Head of caudate nucleus (tissue), 42 donors: ENCODE measurements at places on chromosomes 11 and 22.

GRCh38 chr11:2963112-2963754 is 28.9 kb downstream of the NAP1L4 start:
- no peak for DNase-seq

DNA sequence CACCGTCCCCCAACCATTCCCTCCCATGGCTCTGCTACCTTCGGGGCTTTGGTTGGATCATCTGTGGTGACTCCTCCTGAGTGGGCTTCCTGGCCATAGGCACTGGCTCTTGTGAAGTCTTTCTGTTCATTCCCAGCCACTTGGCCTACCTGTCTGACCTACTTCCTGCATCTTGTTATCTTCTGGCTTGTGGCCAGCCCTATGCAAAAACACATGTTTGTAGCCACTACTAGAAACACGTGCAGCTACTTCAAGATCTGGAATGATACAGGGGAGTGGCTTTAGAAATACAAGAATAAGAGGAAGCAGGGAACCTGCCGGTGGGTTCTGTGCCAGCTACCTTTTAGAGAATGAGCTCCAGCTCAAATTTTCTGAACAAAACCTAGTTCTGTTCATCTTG is 20.9 kb downstream of the RCOR2 start:
- no peak for DNase-seq

DNA sequence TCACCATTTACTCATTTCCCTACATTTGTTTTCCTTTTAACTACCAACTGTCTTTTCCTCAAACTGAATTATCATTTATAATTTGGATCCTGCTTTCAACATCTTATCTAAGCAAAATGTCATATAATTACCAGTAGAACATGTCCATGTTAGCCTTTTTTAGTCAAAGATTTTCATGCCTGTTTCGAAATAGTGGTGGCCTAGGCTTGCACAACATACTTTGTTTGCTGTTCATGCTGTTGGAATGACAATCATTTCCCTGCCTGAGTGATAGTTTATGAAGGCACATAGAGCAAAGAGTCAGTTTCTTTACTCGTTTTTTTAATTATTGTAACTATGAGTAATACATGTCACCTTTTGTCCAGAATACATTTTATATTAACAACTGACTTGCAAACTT is 144.3 kb upstream of the ANO3 start:
- no peak for DNase-seq

DNA sequence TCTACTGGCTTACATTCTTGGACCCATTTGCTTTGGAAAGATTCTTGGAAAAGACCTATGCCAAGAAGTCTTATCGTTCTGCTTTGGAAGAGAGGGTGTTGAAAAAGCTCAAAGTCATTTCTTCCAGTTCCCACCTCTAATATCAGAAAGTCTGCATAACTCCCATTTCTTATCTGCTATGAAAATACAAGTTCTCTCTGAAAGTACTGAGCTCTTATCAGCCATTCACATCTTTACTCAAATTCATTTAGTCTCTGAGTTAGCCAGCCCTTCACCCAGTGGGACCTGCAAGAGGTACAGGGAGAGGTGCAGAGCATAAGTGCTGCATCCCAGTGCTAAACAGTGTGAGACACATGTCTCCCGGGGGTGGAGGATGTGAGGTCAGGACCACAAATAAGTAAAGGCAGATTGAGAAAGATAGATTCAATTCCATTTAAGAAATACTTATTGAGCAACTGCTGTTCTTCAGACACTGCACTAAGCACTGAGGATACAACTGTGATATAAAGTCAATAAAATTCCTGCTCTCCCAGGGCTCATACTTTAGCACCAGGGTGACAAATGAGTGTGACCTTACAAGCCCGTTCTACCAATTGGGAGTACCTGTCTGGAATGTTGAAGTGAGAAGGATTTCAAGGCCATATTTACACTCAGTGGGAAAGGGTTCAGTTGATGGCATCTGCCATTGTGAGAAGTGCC is 76.7 kb downstream of the PISD start:
- DNase-seq: no peak

GRCh38 chr11:79422866-79423265 is 18.0 kb downstream of the TENM4 start:
- no peak for DNase-seq

GRCh38 chr11:117849781-117850414 is 25.4 kb upstream of the FXYD2 start:
- DNase-seq: no peak

DNA sequence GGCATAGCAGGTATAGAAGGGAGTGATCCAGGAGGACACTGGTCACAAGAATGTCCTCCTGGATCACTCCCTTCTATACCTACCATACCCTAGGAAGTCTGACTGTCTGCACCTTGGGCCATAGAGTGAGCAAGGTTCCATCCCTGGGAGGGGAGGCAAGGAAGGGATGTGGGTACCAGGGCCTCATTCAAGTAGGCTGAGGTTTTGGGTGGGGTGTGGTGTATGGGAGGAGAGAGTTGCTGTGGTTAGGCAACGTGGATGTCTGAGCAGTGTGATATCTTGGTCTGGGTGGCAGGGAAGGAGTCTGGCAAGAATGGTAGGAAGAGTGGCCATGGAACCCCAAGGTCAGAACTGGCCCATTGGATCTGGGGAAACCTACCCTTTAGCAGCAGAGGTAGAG is 13.2 kb downstream of the PPFIBP2 start:
- no peak for DNase-seq

GRCh38 chr11:79078456-79078855 is 362.4 kb downstream of the TENM4 start:
- DNase-seq: no peak

GRCh38 chr11:20109731-20110445 is 50.4 kb downstream of the DBX1 start:
- DNase-seq: no peak

DNA sequence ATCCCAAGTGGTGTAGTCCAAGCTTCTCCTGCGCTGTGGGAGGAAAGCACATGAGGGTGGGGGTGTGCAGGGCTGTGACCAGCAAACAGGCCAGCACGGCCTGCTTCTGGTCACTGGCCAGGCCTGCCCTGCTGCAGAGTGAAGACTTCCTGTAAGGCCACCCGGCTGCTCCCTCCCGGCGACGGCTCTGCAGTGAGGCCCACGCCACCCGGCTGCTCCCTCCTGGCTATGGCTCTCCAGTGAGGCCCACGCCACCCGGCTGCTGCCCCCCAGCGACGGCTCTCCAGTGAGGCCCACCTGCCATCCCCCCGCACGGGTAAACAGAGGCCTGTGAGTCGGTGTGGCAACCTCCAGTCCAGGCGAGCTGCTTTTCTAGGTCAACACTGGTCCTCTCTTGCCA is 31.4 kb upstream of the BRSK2 start:
- DNase-seq: no peak

- no peak for DNase-seq
These were observed 70.8 kb downstream of the RAB38 start for GRCh38 chr11:88104408-88104807.

- no peak for DNase-seq
These were observed 164.0 kb upstream of the PDGFD start for GRCh38 chr11:104327861-104328511.

DNA sequence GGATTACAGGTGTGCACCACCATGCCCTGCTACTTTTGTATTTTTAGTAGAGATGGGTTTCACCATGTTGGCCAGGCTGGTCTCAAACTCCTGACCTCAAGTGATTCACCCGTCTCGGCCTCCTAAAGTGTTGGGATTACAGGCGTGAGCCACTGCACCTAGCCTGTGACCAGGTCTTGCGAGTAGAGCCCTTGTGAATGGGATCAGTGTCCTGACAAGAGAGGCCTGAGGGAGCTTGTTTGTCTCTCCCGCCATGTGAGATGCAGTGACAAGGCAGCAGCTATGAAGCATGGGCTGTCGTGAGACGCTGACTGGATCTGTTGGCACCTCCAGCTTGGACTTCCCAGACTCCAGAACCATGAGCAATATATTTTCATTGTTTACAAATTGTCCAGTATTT is 69.3 kb downstream of the LRRC32 start:
- DNase-seq: peak; percentile 11

DNA sequence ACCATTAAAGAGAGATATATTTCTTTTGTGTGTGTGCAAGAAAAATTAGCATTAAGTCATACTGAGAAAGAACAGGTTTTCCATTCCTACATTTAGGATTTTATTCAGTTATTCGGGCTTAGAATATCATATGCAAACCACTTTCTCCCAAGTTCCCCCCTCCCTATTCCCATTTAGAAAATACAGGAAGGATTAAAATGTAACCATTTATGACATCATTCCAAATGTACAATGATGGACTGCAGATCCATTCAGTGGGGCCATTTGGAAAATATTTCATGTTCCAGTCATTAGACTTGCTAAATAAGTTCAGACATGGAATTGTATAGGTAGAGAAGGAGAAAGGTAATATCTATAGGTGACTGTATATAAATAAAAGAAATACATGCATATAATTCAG is 228.6 kb upstream of the MPPED2 start:
- DNase-seq: no peak

GRCh38 chr11:65014726-65015227 is 817 bp downstream of the ARL2 start:
- no peak for DNase-seq

DNA sequence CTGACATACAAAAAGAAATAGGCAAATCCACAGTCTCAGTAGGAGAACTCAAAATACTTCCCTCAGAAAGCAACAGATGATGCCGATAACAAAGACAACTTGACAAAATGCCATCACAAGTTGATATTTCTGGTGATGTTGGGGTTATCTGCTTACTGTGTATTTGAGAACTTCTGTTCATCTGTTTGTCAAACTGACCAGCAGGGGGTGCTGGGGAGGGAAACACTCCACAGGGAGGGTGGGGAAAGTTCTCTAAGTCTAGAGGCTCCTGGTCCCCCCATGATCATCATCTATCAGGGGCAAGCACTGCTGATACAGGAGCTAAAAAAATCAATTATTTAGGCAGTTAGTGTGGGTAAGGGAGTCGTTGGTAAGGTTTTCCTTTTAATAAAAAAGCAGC is 19.2 kb downstream of the GLYATL1 start:
- no peak for DNase-seq

DNA sequence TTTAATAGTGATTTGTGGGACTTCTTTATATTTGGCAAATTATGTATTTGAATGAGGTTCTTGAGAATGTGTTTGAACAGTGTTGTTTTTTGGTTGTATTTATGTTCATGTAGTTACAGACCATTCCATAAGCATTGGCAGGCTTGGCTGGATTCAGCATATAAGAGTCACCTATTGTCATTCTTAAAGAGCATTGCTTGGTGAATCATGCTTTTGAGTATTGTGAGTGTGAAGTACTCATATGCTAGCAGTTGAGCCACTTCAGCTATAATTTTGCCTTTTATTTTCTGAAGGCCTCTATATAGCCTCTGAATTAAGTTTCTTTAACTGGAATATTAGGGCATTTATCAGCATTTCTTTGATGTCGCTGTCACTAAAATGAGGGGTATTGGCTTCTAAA is 110.0 kb upstream of the GAL start:
- DNase-seq: no peak

DNA sequence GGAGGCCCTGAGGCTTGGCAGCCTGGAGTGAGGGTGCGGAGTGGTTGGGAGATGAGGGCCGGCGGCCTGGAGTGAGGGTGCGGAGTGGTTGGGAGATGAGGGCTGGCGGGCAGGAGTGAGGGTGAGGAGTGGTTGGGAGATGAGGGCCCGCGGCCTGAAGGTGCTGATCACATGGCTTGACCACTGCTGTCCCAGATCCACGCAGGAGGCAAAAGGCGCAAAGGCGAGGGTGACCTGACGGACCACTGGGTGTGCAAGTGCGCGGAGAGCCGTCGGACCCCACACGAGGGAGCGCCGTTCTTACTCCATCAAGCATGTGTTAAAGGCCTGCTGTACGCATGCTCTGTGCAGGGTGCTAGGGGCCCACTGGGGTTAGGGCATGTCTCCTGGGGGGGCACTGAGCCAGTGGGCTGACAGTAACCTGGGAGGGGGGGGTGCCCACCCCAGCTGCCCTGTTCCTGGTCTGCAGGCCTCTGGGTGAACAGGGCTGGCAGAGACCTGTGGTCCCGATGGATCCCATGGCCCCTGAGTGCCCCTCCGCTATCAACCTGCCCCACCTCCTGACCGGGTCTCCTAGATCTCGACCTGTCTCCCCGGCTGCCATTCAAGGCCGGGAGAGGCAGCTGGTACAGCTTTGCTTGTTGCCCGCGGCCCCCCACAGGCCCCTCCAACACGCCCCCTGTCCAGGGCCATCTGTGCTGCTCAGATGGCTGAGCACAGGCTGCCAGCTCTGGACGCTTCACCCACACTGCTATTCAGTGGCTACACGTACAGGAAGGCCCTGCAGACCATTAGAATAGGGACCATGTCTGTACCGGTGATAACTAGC is 21.1 kb downstream of the MRGPRD start:
- DNase-seq: no peak

GRCh38 chr11:13535819-13536218 is 40.0 kb upstream of the PTH start:
- no peak for DNase-seq

- no peak for DNase-seq
These were observed 46.6 kb downstream of the RDX start for GRCh38 chr11:110249766-110250165.

GRCh38 chr11:127448101-127448500 is 447.5 kb upstream of the KIRREL3 start:
- DNase-seq: no peak

DNA sequence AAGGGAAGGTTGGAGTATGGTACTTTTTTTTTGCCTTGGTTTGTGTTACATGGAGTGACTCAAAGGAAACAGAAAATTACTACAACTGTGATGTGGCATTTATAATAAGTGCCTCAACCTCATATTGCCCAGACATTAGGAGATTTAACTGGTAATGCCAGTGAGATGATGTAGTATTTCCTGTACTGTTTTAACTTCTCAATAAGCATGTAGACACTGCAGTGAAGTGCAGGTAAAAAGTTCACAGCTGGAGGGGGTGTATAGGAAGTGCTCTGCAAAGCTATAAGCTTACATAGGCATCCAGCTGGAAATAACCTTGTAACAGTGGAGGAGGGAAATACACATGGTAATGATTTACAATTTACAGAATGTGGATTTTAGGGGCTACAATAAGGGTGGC is 138.2 kb upstream of the MTMR2 start:
- DNase-seq: no peak

DNA sequence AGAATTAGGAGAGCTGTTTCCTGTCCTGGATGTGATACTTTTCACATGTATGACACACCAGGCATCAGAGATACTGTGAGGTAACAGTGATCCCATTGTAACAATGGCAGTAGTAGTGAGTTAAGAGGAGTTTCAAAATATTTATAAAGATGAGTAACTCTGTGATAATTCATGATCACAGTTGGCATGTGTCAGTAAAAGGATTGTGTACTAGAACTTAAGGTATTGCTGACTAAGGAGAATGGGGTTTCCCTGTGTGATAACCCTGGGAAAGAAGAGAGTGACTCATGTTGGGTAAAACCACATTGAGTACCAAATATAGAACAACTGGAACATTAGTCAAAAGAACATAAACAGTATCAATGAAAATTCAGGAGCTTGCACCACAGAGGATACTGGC is 22.9 kb upstream of the SLC5A1 start:
- DNase-seq: no peak
